ENCODE measurements at places on chromosomes 7 and 10. TPM values are rescaled to one million over a fixed set of nuclear protein-coding genes. Genes with fewer than 3 reads are reported as not detected.

Gene ZNF425
- total RNA-seq: 2.7 TPM

Gene BTBD16
- not detected for total RNA-seq

Gene STYXL1
- total RNA-seq: 25.4 TPM

Gene SPDYE5
- total RNA-seq: not detected

Gene TMEM178B
- total RNA-seq: 0.11 TPM

Gene ZPBP
- not detected for total RNA-seq

Gene SMO
- 1.5 TPM for total RNA-seq

Gene ASIC3
- 0.09 TPM for total RNA-seq

Gene TUBGCP2
- total RNA-seq: 40.8 TPM

Gene ANKRD1
- 92.0 TPM for total RNA-seq

Gene ZNF485
- 1.0 TPM for total RNA-seq

Gene C10orf53
- total RNA-seq: not detected

Gene RBM48
- total RNA-seq: 11.7 TPM

Gene CXCL12
- total RNA-seq: 1.4 TPM

Gene CPEB3
- 1.6 TPM for total RNA-seq

Gene GHRHR
- total RNA-seq: not detected

Gene C10orf105
- not detected for total RNA-seq

Gene THSD7A
- total RNA-seq: 28.3 TPM

Gene HYAL4
- total RNA-seq: 0.22 TPM

Gene EBF3
- total RNA-seq: 1.4 TPM

Gene MBL2
- total RNA-seq: not detected

Gene POLR3A
- 11.4 TPM for total RNA-seq

Gene PHKG1
- total RNA-seq: 0.52 TPM

Gene PAPOLB
- total RNA-seq: 0.11 TPM

Gene RGS10
- total RNA-seq: 2.1 TPM

Gene DLG5
- total RNA-seq: 7.3 TPM

Gene C7orf33
- not detected for total RNA-seq

Gene NKX6-2
- total RNA-seq: not detected

Gene BAMBI
- 2.7 TPM for total RNA-seq

Gene IKZF1
- 0.17 TPM for total RNA-seq

Gene VGF
- total RNA-seq: not detected

Gene CFAP43
- total RNA-seq: 0.17 TPM
